ENCODE measurements at places on chromosomes 1 and 21.

GRCh38 chr1:220754212-220754917 is 6.2 kb downstream of the MTARC2 start:
- DNase-seq: no peak

DNA sequence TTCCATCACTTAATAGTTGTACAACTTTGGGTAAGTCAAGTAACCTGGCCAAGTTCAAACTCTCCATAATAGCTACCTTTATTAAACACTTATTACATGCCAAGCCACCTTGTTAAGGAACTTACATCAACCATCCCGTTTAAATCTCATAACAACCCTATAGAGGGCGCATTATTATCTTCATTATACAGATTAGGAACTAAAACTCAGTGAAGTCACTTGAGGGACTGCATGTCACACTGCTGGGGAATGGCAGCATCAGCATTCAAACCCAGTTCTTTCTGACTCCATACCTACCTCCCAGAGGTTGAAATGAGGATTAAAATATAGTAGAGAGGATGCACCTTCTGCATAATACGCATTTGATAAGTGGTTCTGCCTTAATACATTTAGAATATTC is 47.1 kb upstream of the PLA2G2C start:
- DNase-seq: no peak

GRCh38 chr1:177593105-177593504 is 376.8 kb downstream of the SEC16B start:
- no peak for DNase-seq

DNA sequence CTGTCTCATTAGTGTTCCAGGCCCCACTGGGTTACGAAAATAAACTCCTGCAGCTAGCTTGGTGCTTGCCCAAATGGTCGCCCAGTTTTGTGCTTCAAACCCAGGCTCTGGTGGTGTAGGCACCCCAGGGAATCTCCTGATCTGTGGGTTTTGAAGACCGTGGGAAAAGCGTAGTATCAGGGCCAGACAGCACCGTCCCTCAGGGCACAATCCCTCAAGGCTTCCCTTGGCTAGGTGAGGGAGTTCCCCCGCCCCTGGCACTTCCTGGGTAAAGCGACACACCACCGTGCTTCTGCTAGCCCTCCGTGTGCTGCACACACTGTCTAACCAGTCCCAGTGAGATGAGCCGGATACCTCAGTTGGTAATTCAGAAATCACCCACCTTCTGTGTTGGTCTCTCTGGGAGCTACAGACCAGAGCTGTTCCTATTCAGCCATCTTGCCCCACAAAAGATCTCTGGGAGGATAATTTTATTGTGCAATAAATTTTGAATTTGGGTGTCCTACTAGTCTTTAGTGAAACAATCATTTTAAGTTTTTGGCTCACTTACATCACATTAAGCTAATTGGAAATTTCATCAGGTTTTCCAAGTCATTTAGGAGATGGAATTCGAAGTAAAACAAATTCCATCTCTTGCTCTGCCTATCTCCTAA is 9.4 kb upstream of the SLC25A24 start:
- no peak for DNase-seq

DNA sequence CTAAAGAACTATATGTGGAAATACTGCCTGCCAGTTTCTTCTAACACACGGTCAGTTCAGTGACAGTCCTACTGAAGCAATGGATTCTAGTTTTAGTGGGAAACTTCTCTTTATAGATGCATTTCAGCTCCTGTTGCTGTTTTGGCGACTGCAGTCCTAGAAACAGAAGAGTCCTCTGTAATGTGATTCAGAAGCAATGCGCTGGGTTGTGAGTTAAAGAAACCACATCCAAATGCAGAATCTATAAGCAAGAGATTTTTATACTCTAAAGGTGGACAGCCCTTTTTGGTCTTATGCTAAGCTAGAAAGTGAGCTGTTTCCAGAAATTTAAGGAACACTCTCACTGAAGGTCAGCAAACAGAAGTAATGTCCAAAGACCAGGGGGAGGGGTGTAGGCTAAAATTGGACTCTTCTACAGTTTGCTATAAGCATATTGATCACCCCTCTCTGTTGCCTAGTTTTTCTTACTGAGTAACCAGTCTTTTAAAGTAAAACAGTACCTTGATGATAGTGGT is 30.8 kb downstream of the DUSP10 start:
- DNase-seq: no peak

- no peak for DNase-seq
These were observed 188.9 kb downstream of the NRIP1 start for GRCh38 chr21:14875704-14876523.

GRCh38 chr1:16020325-16020724 is 1.5 kb upstream of the CLCNKA start:
- no peak for DNase-seq

- no peak for DNase-seq
These were observed 115.5 kb downstream of the RERE start for GRCh38 chr1:8701794-8702471.

GRCh38 chr1:39973503-39974135 is 18.7 kb downstream of the MFSD2A start:
- DNase-seq: no peak

DNA sequence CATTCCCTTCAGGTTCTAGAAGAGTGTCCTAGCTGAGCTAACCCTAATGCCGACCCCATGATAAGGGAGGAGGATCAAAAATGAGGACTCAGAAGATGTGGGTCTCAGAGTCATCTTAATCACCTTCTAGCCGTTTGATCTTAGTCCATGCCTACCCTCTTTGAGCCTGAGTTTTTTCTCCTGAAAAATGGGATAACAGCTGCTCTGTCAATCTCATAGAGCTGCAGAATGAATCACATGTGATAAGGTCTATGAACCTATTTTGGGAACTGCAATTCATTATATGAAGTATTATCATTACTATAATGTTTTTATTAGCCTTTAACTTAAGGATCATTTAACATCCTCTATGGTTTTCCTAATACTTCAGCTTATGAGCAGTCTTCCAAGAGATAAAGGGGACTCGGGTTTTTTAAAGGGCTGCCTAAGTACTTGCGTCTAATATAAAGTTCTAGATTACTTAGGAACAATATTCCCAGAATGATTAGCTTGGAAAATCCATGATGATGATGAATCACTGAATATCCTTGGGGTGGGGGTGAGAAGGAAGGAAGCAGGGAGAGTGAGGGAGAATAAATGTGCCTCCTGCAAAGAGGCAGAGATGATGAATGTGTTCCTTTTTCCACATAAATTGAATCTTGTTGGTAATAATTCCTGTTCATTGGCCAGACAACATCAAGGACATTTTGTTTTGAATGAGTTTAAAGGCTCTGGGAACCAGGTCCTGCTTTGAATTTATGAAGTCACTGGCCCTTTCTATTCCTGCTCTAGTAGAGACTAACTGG is 66.8 kb downstream of the COLGALT2 start:
- no peak for DNase-seq

DNA sequence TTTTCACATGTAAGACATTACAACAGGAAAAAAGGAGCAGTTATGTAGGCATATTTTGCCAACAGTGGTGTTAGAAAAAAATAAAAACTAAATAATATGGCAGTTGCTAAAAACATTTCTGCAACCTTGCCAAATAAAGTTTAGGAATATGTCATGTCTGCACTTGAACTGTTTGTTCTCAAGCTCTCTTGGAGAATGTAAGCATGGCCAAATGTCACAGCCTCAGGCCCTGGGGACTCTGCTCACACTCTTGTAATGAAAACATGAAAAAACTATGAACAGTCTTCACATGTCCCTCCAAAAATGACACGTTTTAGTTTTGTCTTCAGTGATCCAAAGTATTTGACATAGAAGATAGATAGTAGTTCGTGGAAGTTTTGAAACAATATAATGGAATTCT is 753.3 kb downstream of the LTN1 start:
- no peak for DNase-seq

GRCh38 chr1:54370287-54370989 is 35.8 kb downstream of the SSBP3 start:
- no peak for DNase-seq

DNA sequence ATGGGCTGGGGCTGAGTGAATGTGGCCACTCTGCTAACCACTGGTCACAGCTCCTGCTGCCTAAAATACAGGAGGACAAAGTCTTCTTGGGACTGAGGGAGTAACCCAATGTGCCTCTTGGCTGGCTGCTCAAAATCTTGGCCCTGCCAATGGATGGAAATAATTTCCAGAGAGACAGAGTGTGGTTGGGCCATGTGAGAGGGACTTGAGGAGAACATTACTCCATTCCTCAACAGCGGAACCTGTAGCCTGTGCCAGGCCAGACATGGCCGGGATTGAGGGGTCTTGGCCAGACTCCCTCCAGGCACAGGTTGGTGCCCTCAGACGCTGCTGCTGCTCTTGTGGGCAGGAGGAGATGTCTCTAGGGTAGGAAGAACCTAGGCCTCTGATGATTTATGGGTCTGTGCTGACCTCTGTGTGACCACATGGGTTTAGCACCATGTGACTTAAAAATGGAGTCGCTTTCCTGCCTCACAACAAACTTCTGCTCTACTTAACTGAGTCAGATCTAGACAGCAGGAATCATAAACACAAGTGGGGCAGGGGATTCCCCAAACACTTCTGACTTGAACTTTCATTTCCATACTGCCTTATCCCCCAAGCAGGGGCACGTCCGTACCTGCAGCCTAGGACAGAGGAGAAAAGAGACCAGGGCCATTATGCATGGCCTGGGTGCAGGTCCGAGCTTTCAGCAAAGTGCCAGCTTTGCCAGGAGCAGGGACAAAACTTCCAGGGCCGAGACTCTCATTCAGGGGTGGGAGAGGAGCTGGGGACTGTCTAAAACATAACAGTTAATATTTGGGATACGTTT is 79.2 kb downstream of the CD34 start:
- DNase-seq: no peak

DNA sequence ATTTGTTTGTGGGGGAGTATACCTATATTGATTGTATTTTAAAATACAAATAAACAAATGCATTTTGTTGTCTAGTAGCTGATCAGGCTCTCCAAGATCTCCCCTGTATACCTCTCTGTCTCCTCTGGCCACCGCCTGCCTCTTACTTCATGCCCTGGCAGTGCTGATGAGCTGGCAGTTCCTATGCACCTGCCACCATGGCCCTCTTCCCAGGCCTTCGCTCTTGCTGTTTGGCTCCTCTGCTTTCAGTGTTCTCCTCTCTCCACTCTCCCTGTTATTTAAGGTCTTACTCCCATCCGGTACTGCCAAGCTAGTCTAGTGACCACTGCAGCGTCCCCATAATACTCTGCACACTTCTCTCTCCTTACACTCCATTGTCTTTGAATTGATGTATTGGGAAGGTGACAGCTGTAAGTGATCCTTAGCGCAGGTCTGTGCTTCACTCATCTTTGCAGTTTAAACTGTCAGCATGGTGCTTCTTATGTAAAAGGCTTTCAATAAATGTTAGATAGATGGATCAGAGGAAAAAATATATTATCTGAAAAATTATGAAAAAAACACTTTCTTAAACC is 88.1 kb upstream of the ATP1A1 start:
- no peak for DNase-seq

DNA sequence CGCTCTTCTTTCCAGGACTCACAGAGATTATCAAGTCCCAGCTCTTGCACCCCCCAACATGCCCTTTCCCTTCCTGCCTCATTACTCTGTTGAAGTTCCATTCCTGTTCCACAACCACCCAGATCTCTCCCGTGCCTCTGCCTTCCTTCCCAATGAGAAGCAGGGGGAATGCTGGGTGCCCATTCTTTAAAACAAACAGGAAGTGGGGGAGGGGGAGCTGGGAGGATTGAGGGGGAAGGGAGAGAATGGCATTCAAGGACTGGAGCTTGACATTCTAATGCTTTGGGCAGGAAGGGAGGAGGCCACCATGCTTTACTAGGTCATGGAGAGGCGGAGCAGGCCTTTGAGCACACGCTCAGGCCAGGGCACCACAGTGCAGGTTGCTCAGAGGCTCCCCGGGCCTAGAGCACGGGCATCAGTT is 150.3 kb upstream of the IRF2BP2 start:
- DNase-seq: no peak

GRCh38 chr1:244414543-244414942 is 37.2 kb downstream of the ADSS2 start:
- DNase-seq: no peak

- DNase-seq: no peak
These were observed 5.7 kb downstream of the TMEM50A start for GRCh38 chr1:25343872-25344271.

GRCh38 chr1:48718705-48719104 is 58.0 kb downstream of the BEND5 start:
- DNase-seq: no peak

GRCh38 chr1:38918568-38918967 is 23.1 kb downstream of the RHBDL2 start:
- DNase-seq: no peak

GRCh38 chr21:25733859-25734653 is 648 bp downstream of the ATP5PF start:
- no peak for DNase-seq

DNA sequence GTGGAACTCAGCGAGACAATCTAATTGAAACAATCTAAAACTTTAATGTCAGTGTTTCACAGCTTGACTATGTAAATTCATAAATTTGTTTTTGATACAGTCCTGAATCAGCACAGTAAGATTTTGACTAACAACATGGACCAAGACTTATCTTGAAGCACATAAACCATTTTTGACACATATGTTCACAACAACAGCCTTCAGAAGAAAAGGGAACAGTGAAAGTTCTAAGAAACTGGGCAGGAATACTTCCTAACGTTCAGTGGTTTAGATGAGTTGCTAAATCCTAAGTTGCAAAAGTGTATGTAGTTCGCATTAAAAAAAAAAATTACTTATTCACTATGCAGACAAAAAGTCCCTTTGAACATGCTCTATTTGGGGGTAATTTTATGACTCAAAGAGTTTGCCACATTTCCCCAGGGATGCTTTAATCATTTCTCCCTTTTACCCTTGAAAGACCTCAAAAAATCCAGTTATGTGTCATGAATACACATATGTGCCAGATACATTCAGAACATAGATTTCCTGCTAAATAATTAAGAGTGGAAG is 120.2 kb downstream of the MRPL39 start:
- DNase-seq: no peak
